ENCODE measurements at places on chromosomes 16 and 17. TPM values are rescaled to one million over a fixed set of nuclear protein-coding genes. Genes with fewer than 3 reads are reported as not detected.
A peak's percentile ranks its signal among the peaks of the same experiment; 100 is the strongest.

The CBX2 gene
- 0.85 TPM for total RNA-seq

The CES1 gene
- total RNA-seq: 14.0 TPM

The TLK2 gene
- total RNA-seq: 65.2 TPM

The HBA1 gene
- not detected for total RNA-seq

The DCUN1D3 gene
- total RNA-seq: 9.9 TPM

The IL17C gene
- total RNA-seq: not detected

The WNT9B gene
- not detected for total RNA-seq

The C17orf50 gene
- total RNA-seq: not detected

The ALOX15B gene
- total RNA-seq: 0.70 TPM

The CD300H gene
- total RNA-seq: not detected

DNA sequence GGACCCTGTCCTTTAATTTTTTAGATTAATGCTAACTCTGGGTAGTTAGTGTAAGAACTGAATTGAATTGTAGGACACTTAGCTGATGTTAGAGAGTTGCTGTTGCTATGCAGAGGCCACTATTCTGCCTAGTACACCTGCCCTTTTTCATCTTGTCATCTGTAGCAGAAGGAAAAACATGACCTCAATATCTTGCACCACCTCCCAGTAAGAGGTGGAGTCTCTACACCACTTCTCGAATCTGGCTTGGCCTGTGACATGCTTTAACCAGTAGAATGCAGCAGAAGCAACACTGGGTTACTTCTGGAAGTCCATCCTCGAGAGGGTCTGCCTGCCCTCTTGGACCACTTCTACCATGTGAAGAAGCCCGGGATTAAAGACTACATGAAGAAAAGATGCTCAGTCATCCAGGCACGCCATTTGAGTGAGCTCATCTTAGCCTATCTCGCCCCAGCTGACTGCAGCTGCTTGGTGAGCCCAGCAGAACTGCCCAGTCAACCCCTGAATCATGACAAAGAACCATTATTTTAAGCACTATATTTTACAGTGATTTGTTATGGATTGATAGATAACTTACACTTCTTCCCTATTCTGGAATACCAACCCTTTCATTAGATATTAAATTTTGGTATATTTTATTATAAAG, 153.5 kb downstream of the MYO1D start:
- DNase-seq: no peak

DNA sequence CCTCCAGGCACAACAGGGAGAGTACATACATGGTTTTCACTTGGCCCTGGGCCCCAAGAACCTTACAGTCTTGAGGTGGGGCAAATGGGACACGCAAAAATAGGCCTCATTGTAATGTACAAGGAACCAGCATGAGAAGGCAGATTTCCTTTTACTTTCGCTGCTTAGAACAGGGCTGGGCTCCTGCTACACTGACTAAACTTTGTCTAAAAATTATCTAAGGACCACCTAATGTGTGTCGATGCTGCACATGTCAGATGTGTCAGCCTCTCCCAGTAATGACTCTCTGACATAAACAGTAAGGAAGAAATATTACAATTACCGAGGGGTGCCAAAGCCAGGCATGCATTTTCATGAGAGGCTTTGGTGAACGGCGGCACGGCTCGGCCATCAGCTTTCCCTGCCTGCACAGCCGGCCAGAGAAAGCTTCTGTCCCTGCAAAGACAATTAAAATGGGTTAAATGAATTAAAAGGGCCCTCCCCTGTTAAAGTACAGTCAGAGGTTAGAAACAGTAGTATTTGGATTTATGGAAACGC, 224.2 kb upstream of the IRX3 start:
- DNase-seq: no peak

- DNase-seq: peak; percentile 94
Observed at GRCh38 chr16:68528686-68529379, 10.3 kb upstream of the ZFP90 start.

DNA sequence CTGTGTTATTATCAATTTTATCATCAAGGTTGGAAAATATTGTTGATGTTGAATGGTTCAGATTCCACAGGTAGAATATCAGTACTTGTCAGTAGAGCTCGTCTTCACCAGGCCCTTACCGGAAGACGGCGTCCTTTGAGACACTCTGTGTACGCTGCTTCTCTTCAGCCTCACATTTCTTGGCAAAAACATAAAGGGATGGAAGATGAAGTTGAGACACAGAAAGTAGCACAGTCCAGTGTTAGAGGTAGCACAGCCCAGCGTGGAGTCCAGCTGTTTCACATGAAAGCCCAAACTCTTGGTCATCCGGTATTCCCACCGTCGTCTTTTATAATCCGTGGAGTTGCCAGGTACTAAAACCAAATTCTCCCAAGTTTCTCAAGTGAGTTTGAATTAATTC, 30.4 kb downstream of the ATP2C2 start:
- no peak for DNase-seq

DNA sequence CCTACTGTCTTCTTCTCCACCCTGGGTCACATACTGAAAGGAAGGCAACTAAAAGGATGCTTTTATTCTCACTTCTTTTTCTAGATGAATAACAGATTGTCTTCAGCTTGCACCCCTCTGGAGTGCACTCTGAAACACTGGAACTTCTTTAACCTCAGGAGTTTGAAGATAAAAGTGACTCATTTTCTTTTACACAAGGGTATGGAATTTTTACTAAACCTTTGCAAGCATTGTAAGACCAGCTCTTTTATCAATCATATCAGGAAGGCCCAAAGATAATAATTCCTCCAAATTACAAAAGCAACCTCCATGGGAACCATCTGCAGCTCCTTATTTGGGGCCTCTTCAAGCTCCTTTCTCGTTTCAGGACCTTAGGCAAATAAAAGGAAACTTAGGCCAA, 193.5 kb upstream of the KIF2B start:
- no peak for DNase-seq

- no peak for DNase-seq
Observed at GRCh38 chr17:66364508-66364907, 62.1 kb downstream of the PRKCA start.

- no peak for DNase-seq
Observed at GRCh38 chr17:40298726-40299125, 10.3 kb upstream of the RARA start.

DNA sequence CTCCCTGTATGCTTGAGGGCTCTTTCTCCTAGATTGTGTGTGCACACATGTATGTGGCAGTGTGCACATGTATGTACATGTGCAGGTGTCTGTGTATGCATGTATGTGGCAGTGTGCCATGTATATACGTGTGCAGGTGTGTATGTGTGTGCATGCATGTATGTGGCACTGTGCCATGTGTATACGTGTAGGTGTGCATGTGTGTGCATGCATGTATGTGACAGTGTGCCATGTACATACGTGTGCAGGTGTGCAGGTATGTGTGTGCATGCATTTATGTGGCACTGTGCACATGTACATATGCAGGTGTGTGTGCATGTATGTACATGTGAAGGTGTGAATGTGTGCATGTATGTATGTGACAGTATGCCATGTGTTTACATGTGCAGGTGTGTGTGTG, 43.9 kb upstream of the BHLHA9 start:
- DNase-seq: no peak

DNA sequence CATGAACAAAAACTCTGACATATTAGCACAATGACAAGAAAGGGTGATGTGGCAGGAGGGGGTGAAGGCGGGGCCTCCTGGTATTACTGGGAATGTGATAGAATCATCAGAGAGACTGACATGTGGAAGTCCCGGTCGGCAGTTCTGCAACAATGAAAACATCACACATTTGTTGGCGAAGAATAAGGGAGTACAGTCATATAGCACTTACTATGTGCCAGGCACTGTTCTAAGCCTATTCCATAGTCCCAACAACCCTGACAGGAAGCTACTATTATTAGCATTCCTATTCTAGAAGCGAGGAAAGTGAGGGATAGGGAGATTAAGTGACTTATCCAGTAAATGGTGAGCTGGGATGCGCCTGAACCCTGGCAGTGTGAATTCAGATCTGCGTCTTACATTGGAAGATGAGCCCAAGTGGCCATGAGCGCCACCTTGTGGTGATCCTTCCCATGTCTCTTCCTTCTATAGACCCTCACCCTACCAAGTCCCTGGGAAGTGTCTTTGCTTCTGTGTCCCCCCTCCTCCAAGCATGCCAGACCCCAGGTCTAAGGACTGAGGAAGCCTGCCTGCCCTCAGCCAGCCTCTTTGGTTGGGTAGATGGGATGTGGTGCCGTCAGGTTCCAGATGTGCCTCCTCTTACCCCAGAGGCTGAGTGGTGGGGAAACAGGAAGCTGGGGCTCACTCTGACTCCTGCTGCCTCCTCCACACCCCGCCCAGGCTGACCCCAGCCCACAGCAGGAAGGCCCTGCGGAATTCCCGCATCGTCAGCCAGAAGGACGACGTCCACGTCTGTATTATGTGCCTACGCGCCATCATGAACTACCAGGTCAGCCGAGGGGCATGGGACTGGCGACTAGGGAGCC, 14.0 kb downstream of the FMNL1 start:
- peak; percentile 86 for DNase-seq

- DNase-seq: peak; percentile 22
Observed at GRCh38 chr17:16908273-16908672, 63.6 kb downstream of the TNFRSF13B start.

DNA sequence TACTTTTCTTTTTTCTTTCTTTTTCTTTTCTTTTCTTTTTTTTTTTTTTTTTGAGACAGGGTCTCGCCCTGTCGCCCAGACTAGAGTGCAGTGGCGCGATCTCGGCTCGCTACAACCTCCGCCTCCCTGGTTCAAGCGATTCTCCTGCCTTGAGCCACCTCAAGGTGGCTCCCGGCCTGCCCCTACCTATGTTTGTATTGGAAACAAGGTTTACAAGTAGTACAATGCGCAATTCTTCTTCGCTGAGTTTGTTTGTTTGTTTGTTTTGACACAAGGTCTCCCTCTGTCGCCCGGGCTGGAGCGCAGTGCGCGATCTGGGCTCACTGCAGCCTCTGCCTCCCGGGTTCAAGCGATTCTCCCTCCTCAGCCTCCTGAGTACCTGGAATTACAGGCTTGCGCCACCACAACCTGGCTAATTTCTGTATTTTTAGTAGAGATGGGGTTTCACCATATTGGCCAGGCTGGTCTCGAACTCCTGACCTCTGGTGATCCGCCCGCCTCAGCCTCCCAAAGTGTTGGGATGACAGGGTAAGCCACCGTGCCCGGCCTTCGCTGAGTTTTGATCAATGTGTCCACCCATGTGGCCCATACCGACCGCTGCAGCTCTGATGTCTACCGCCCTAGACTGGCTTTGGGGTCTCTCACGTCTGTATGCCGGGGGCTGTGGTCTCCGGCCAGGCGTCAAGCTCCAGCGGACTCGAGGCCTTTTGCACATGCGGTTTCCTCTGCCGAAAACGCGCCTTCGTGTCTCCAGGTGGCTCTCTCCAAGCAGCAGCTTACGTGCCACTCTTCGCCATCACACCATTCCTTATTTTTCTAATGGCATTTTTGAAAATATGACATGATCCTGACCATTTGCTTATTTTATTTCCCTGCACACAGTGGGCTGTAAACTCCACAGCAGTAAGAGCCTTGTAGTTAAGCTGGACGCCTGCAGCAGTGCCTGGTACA, 1.1 kb upstream of the YBX2 start:
- no peak for DNase-seq
